ENCODE measurements at places on chromosomes 5 and 9.
A peak's percentile ranks its signal among the peaks of the same experiment; 100 is the strongest.

DNA sequence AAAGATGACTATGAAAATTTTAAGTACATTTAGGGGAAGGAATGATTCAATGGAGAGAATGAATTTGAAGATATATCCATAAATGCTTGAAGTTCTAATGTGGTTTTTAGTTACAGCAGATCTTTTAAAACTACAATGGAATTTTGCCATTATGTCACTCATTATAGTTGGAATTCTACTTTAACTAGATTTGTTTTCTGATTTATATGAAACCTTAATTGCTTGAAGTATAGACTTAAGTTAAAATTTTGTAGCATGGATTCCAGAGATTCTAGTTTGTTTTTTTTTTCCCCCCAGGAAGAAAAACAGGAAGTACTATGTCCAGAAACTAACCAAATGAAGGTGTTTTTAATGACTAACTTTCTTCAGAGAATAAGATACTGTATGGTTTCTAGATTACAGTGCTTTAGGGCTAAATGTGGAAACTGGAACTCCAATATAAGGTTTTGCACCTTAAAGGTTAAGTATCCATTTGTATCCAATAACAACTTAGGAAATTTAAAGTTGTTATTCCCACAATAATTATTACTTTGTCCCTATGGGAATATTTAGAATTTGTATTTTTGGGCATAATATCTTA is 70.3 kb downstream of the ZSWIM6 start:
- no peak for DNase-seq

GRCh38 chr5:100479079-100479688 is 56.0 kb upstream of the FAM174A start:
- DNase-seq: peak; percentile 30

DNA sequence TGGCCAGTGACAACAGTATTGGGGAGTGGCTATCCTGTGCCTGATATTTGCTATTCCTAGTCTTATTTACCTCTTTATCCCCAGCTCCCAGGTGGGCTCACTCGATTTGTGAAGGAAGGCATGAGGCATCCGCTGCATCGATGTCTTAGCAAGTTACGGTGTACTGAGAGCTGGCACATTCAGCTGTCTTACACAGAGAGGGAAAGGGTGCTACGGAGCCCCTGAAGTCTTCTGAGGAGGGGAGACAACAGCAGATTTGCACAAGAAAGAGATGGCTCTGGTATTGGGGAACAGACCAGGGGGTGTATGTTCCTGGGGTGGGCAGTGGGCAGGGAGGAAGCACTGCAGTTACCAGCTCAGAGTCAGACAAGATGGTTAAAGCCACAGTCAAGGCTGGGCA is 172.6 kb downstream of the FGF18 start:
- DNase-seq: no peak

GRCh38 chr9:73200694-73201452 is 49.2 kb downstream of the ANXA1 start:
- DNase-seq: peak; percentile 17

GRCh38 chr9:132973713-132974112 is 4.8 kb upstream of the GFI1B start:
- no peak for DNase-seq

DNA sequence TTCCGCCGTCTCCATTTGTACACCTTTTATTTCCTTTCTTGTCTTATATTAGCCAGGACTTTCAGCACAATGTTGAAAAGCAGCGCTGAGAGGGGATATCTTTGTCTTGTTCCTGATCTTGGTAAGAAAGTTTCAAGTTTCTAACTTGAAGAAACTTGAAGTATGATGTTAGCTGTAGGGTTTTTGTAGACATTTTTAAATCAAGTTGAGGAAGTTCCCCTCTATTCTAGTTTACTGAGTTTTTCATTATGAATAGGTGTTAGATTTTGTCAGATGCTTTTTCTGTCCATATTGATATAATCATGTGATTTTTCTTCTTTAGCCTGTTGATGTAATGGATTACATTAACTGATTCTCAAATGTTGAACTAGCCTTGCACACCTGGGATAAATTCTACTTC is 425.7 kb downstream of the PIK3R1 start:
- DNase-seq: peak; percentile 13

DNA sequence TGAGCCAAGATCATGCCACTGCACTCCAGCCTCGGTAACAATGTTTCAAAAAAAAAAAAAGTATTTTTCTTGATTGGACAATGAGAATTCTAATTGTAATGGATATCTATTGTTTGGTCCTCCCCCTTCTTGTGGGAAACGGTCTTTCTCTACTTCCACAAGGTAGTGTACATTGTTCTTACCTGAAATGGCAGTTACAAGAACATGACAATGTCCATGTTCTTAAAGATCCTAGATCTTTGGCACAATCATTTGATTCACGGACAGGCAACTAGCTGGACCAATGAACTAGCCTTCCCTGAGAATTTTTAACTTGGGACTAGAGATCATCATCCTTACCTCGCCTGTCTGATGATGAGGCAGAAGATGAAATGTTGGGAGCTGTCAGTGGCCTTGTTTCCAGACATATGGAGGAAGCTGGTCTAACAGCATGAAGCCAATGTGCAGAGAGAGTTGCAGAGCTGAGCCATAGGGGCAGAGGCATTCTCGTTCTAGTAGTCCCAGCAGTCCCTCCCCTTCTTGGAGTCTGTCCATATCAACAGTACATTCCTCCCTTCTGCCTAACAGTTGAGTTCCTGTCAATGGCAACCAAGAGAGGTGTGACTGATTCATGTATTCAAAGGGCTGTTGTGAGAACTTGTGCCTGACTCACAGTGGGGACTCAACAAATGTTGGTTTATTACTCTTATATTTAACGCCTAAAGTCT is 2.1 kb upstream of the MARCHF6 start:
- no peak for DNase-seq

- no peak for DNase-seq
Observed at GRCh38 chr5:14450018-14450524, 131.5 kb upstream of the OTULINL start.

GRCh38 chr5:140321796-140322195 is 18.9 kb upstream of the PFDN1 start:
- DNase-seq: no peak

- no peak for DNase-seq
Observed at GRCh38 chr9:99134893-99135341, 30.0 kb downstream of the TGFBR1 start.

GRCh38 chr9:1938135-1938534 is 77.0 kb upstream of the SMARCA2 start:
- peak; percentile 16 for DNase-seq

- no peak for DNase-seq
Observed at GRCh38 chr5:76497986-76498717, 95.1 kb downstream of the IQGAP2 start.

DNA sequence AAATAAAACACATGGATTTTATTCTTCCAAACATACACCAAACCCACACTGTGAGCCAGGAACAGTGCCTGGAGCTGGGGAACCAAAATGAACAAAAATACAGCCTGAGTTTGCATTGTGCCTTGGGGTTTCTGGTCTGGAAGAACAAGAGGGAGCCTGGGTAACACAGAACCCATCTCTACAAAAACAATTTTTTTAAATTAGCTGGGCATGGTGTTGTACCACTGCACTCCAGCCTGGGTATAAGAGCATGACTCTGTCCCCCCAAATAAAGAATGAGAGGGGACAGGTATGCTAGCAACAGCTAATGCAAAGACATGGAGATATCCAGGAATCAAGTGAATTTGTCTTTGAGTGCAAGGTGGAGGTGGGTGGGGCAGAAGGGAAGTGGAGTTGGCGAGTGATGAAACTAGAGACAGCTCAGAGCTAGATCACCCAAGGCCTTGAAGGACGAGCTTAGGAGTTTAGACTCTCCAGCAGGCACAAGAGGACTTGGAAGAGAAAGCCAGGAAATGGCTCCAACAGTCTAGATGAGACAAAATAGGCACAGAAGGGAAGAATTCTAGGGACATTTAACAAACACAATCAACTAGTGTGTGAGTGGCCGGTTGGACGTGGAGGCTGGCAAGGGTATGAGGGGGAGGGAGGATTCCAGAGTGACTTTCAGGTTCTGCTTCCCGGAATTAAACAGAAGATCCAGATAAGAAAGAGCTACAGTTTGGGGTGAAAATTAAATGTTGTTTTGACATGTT is 47.4 kb downstream of the FNBP1 start:
- no peak for DNase-seq

DNA sequence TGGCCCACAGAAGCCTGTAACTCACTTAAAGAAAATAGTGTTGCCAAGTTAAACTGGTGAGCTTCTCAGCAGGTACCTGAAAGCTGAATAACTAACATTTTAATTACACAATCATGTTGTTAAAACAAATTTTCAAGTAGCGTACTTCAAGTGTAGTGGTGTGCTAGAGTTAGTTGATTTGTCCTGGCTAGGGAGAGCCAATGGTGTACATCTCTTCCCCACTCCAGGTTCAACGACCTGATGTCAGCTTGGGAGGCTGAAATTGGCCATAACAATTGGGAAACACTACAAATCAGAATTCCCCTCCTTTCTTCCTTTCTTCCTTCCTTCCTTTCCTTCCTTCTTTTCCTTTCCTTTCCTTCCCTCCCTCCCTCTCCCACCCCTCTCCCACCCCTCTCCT is 295.3 kb upstream of the SLC24A2 start:
- no peak for DNase-seq

DNA sequence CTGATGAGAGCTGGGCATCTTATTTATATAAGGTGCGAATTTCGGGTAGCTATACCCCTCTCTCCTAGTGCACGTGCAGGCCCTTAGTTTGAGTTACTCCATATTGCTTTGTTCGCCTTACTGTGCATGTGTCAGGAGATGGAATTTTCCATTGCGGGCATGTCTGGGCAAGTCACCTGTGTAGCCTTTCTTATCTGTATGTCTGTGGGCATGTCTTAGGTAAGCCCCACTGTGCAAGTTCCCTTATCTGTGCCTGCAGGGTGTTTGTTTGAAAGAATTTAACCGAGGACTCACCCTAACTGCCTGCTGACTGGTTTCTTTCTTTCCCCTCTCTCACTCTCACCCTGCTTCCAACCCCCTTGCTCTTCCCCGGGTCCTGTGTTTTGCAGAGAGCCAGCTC is 140.7 kb upstream of the RANBP3L start:
- DNase-seq: no peak

- DNase-seq: no peak
Observed at GRCh38 chr5:43785198-43785597, 182.2 kb downstream of the NNT start.

DNA sequence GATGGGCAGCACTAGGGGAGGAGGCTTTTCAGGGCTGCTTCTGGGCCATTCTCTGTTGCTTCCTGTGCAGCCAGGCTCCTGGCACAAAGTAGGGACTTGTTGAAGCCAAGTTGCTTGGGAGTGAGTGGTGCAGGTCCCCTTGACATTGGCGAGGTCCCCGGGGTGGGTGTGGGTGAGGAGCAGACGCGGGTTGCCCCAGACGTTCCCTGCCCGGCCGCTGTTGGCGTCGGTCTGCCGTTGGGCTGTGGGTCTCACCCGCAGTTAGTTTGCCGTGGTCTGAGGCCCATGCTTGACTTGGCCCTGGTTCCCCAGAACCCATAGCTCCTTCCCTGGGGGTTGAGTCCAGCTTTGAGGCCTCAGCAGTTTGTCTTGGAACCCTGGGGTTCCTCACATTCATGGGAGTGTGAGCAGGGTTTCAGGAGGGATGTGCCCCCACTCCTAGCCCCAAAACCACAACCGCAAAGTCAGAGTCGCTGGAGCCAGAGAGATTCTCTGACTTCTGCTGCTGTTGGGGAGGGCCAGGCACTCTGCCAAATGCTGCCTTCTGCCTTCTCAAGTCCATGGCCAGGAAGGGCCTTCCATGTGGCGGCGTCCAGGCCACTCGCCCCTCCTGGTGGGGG is 77.5 kb downstream of the RXRA start:
- no peak for DNase-seq

DNA sequence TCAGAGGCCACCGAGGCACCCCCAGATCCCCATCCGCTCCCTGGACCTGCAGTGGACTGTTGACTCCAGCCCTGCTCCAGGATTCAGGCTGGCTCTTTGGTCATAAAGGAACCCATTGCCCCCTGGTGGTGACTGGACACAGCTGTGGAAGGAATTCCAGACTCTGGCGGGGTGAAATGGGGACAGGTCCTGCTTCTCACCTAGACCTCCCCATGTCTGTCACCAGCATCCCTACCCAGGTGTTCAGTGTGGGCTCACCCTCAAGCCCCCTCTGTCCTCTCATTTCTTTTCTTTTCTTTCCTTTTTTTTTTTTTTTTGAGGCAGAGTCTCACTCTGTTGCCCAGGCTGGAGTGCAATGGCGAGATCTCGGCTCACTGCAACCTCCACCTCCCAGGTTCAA is 25.5 kb upstream of the STXBP1 start:
- DNase-seq: peak; percentile 81

DNA sequence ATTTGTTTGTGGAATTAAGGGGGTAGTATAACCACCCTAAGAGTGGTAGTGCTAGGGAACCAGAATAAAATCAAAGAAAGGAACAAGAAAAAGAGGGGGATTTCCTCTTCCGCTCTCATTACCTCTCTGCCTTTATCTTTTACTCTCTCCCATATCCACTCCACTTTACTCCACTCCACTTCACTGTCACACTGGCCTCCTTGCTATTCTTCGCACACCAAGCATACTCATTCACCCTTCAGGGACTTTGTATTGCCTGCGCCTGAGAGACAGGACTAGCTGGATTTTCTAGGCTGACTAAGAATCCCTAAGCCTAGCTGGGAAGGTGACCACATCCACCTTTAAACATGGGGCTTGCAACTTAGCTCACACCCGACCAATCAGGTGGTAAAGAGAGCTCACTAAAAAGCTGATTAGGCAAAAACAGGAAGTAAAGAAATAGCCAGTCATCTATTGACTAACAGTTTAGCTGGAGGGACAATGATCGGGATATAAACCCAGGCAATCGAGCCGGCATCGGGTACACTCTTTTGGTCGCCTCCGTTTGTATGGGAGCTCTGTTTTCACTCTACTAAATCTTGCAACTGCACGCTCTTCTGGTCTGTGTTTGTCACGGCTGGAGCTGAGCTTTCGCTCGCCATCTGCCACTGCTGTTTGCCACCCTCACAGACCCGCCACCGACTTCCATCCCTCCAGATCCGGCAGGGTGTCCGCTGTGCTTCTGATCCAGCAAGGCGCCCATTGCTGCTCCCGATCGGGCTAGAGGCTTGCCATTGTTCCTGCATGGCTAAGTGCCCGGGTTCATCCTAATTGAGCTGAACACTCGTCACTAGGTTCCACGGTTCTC is 121.8 kb downstream of the FAM170A start:
- DNase-seq: no peak

- DNase-seq: no peak
Observed at GRCh38 chr9:135221951-135222631, 134.6 kb downstream of the OLFM1 start.

- DNase-seq: no peak
Observed at GRCh38 chr5:110630350-110630749, 96.1 kb downstream of the TMEM232 start.
